ENCODE measurements at places on chromosomes 3 and 15.

GRCh38 chr3:46990573-46991374 is 11.3 kb downstream of the NBEAL2 start:
- no peak for ATAC-seq

DNA sequence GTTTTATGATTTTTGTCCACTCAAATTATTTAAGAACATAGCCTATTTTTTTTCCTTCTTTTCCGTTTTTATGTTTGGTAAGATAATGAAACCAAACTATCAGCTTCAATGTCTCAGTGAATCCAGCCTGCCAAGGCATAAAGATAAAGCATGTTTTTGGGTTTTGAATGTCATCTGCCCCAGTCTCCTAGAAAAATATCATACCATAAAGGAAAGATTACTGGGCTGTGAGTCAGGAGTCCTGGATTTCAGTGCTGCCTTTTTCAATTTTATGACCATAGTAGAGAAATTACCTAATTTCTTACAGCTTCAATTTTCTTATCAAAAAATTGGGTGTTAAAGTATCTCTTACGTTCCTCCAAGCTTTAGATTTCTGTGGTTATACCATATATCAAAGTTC is 87.5 kb downstream of the GAP43 start:
- ATAC-seq = no peak

DNA sequence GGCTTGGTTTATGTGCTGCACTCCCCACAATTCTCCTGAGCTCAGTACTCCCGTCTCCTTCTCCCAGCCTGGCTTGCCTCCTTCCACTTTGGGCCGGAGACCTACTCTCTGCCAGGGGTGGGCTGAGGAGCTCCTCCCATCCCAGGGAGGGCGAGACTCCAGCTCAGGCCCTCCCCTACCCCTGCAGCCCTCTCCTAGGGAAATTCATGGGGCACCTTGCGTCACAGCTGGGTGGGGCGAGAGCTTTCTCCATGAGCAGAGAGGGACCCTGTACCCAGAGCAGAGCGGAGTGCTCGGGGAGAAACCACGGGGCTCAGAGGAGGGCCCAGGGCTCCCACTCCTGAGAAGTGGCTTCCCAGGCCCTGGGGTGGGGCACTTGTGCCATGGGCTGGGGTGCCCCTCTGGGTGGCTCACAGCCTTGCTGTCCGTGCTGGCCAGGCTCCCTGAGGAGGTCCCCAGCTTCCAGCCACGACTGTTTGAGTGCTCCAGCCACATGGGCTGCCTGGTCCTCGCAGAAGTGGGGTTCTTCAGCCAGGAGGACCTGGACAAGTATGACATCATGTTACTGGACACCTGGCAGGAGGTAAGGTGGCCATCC is 13.3 kb downstream of the VILL start:
- no peak for ATAC-seq

DNA sequence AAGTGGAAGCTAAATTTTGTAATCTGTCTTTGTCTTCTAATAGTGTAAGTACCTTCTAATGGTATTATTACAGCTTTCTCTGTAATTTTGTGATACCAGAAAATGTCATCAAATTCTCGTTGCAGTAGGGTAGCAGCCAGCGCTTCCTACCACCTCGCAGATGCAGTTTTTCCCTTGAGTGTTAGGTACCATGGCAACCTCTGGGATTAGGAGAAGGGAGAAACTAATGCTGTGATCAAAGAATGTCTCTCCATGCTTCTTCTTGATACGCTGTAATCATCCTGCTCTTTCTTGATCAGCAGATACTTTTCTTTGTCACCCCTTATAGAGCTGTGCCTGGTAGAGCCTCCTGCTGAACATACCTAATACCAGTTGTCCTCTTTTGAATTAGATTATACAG is 27.7 kb downstream of the SRP14 start:
- ATAC-seq = no peak

DNA sequence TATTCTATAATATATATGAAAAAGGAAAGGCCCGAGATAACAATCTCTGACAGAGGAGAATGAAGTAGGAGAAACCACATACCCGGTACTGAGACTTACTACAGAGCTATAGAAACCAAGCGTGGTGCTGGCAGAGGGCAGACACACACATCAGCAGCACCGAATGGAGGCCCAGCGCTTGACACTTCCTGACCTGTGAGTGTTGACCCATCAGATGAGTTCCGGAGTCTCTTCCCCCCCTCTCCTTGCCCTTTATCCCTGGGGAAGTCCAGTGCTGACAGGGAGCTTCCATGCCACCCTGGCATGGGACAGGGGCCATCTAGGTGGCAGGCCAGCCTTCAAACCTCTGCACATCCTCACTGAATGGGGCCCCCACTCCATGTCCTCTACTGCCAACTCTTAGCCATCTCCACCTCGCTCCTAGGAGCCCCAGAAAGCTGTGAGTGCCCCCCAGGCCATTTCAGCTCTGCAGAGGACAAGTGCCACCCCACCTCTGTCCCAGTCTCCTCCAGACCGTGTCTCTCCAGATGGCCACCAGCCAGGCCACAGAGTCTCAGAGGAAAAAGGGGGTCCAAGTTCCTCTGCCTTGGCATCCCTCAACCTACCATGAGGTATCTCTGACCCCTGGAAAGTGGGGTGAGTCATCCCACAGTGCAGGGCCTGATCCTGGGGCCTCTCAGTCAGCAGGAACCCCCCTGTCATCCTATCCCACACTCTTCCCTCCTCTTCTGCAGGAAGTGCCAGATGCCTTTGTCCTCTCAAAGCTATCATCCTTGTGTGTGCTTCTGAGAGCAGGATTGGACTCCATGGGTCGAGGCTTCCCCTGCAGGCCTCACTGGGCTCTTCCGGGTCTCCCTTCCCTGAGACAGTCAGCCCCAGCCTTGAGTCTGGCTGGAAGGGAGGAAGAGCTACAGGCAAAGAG is 116.5 kb upstream of the ALDH1A3 start:
- no peak for ATAC-seq

- ATAC-seq = no peak
These were observed 25.9 kb downstream of the GALNT15 start for GRCh38 chr3:16200411-16200810.

- ATAC-seq = no peak
These were observed 343.2 kb upstream of the ONECUT1 start for GRCh38 chr15:53133255-53133850.

- ATAC-seq = no peak
These were observed 75.5 kb downstream of the MB21D2 start for GRCh38 chr3:192842138-192842537.

- ATAC-seq = no peak
These were observed 92.7 kb downstream of the PEAK1 start for GRCh38 chr15:77327168-77327567.

GRCh38 chr15:41832208-41832607 is 4.3 kb downstream of the JMJD7 start:
- ATAC-seq = no peak

DNA sequence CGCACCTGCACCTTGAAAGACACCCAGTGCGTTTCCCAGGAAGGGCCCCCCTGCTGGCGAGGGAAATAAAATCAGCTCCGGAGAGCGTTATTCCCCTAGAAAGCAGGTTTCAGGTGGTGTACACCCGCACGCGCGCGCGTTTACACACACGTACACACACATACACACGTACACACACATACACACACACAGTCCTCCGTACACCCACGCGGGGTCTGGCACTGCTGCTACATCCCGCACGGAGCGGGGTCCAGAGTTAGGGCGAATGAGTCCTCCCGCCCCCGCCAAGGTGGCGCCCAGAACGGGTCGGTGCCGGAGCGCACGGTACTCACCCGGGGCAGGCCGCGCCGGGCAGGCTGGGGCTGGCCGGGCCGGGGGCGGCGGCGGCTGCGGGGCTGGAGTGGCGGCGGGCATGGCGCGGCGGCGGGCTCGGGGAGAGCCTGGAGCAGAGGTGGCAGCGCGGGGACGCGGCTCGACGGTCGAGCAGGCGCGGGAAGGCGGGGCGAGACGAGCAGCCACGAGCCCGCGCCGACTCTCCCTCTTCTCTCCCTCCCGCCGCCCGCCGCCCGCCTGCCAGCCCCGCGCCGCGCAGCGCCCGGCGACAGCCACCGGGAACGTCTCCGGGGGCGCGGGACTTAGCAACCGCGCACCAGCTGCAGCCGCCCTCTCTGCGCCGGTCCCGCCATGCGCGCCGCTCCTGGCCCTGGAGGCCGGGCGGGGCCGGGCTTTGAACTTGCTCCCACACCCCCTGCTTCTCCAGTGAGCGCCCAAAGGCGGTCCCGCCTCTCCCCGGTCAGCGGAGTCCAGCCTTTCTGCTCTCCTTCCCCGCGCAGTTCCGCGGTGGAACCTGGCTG is at the start of gene DCLK3:
DCLK3 (minus strand) TSS at position 704 of the 854 bp plus-strand sequence; CDS start at position 414, 290 bp downstream.
- no peak for ATAC-seq

DNA sequence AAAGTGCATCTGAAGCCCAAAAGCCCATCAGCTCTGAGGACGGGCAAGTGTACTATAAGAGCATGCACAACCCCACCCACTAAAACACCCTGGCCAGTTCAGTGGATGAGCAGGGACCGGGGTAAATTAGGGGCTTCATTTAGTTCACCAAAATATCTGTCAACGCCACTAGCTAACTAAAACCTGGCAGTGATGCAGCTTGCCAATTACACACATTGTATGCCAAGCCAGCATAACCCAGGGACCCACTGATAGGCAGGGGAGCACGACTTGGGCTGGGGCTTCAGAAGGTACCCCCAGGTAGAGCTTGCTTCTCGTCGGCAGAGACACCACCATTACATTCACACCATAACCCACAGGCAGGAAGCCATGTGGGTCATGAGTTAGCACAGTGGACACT is 47.0 kb downstream of the PTPN23 start:
- ATAC-seq = no peak

DNA sequence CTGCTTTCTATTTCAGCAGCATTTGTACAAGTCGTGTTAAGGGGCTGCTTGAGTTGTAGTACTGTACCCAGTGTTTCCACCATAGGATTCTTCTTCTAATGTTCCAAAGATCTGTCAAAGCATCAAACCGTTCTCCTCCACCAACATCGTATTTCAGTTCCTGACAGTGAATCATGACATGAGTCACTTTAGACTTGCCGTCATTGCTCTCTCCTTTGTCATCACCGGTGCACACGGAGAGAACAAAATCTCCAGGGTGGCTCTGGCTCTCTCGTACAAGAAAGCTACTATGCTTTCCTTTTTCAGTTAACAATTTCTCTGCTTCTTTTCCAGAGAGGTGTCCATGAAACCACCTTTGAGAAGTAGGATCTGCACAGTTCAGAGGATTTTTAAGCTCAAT is 270.9 kb upstream of the CCDC54 start:
- no peak for ATAC-seq

DNA sequence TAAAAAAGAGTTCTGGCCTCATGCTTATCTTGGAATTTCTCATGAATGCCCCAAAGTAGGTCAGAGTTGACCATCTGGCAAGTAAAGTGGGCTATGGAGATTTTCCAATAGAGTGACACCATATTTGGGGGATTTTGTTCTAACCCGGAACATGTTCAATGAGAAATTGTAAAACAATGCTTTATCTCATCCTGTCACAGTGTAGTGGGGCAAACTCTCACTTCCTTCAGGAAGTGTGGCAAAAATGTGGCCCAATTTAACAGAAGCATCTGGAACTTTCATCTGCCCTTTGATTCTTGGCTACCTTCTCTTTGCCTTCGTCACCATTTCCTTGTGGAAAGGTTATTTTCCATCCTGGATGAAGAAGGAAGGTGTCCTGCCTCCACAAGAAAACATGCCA is 70.8 kb downstream of the ADAMTS9 start:
- ATAC-seq = no peak

DNA sequence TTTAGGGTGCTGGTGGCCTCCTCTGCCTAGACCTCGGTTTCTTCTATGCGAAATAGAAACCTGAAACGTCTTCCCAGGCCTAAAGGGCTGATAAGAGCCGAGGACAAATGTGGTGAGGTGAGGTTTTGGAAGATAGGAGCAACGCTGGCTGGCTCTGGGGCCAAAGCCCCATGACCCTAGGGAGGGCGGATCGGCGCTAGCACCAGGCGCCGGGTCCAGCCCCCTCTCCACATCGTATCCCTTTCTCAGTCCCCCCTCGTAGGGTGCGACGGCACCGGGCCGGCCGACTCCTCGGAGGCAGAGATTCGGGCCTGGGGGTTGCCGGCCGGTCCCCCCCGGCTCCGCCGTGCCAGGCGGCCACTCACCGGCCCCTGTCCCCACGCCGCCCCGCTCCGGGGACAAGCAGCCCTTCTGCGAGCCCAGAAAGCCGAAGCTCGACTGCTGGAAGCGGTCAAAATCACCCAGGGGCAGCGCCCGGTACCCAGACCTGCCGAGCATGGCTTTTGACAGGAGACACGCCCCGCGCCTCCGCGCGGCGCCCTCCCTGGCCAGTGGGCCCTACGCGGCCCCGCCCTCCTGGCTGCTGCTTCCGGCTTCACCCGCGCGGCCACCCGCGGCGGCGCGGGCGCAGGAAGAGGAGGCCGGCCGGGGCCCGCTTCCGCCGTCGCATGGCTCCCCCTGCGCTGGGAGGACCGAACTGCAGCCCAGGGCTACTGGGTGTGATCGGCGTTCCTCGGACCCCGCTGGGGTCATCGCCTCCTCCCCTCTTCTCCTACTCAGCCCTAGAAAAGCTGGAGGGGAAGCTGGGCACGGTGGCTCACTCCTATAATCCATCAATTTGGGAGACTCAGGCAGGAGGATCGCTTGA is at the start of gene STOML1:
STOML1 (minus strand) TSS at position 570 of the 868 bp plus-strand sequence; CDS start at position 498, 72 bp downstream.
- peak; percentile 83 for ATAC-seq

DNA sequence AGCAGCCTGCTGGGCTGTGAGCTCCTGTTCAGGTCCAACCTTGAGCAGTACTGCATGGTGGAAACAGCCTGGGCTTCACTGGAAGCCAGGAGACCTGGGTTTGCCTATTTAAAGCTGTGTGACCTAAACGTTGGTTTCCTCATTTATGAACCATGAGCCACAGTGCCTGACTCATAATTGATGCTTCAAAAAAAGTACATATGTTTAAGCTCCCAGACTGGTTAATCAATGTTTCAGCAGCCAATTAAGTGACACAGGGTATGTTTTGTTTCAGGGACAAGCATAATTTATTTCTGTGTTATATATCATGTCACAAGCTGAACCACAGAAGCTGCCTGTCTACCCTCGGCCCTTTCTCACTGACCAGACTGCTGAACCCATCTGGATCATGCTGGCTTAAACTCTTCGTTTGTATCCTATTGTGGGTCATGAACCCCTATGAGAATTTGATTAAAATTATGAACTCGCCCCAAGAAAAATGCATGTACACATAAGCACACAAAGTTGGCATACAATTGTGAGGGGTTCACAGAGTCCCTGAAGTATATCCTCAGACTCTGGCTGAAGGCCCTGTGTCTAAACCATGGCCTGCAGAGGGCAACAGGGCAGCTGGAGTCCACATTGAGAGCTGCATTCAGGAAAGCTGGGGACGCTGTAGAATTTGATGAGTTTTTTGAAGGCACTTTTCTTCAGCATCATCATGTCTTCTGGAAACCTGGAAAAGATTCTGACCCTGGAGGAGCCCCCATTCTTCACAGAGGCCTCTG is 23.7 kb downstream of the HDC start:
- ATAC-seq = peak; percentile 28

- ATAC-seq = no peak
These were observed 1358.5 kb downstream of the ROBO2 start for GRCh38 chr3:78398401-78398800.

DNA sequence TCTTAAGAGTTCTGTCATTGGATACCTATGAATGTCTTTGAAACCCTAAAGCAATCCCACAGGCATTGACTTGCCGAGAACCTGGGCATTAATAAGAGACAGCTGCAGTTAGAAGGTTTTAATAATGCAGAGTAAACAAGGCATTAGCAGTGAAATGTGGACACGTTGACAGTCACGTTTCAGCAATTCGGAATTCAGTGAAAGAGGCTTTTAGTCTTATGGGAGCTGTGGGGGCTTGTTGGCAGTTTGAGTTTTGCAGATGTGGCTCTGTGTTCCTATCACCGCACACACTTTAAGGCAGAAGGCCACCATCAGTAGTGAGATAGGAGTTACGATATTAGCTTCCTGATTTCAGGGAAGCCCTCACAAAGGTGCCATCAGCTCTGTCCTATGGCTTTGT is 145.2 kb upstream of the NUDT16 start:
- no peak for ATAC-seq

- ATAC-seq = no peak
These were observed 18.7 kb upstream of the RPP14 start for GRCh38 chr3:58287354-58287753.
